Transverse colon (tissue), 4 donors: ENCODE measurements at places on chromosomes 11 and 22. TPM values are rescaled to one million over a fixed set of nuclear protein-coding genes. Genes with fewer than 3 reads are reported as not detected.

DNA sequence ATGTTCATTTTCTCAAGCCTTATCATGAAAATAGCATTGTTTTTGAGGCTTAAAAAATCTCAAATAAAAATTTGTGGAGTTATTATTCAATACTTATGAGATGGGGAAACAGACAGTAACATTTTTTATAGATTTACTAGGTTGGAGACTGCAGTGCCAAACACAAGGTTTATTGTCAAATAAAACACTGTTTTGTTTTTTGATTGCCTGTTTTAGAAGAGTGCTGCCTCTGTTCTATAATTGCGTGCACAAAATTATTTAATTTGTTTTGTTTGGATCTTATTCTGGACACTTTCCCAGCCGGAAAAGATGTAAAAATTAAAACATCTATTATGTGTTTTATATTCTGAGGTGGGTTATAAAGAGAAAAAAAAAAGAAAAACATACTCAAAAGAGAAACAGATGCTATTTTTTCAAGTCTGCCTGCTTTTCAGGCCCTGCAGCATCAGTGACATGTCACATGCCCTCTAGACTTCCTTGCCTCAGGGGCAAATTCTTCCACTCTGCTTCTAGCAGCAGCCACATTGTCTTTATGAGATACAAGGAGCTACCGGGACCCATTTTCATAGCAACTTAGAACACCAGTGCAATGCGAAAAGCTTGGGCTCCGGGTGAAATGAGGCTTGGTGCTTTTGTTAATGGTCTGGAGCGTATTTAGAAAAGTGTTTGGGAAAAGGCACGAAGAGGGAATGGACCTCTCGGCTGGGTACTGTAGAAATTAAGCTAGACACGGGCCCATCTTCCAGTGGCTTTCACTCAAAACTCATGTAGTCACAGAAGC lies 77.5 kb downstream of the EFCAB6 start:
- H3K4me3 ChIP-seq: no peak overlapping the region
- H3K4me1 ChIP-seq: no peaks in the 10 kb centered on the region
- no peak overlapping the region for H3K27ac ChIP-seq
- no peaks in the 10 kb centered on the region for H3K36me3 ChIP-seq
- DNase-seq: no peak
- H3K27me3 ChIP-seq: peaks cover 4% of the 10 kb centered on the region

Gene OR5AP2
- total RNA-seq: not detected

- no peaks in the 10 kb centered on the region for H3K27me3 ChIP-seq
- no peak overlapping the region for H3K4me3 ChIP-seq
- no peak overlapping the region for H3K27ac ChIP-seq
- no peaks in the 10 kb centered on the region for H3K36me3 ChIP-seq
- no peaks in the 10 kb centered on the region for H3K4me1 ChIP-seq
- DNase-seq: no peak
Measured at GRCh38 chr11:127651888-127652221, 651.3 kb upstream of the KIRREL3 start.

Gene OLFML1
- total RNA-seq: 4.8 TPM

DNA sequence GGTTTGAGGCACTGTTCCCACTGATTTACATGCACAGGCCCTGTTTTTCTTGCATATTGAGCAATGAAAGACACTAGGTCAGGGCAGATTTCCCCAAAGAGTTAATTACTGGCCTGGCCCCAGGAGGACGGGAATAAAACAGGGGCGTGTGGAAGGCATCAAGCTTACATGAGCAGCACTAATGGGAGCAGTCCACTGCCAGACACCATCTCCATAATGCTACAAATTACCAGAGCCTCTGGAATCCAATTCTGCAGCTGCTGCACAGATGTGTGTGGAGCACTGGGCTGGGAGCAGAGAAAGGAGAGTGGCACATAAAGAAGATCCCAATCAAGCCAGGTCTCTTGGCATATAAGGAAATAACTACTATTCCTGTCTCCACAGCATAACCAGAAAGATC lies 96.9 kb downstream of the CCDC34 start:
- H3K27ac ChIP-seq: no peak overlapping the region
- H3K27me3 ChIP-seq: no peaks in the 10 kb centered on the region
- no peaks in the 10 kb centered on the region for H3K36me3 ChIP-seq
- no peak overlapping the region for H3K4me3 ChIP-seq
- no peak for DNase-seq
- H3K4me1 ChIP-seq: no peaks in the 10 kb centered on the region

Gene FGF3
- total RNA-seq: not detected

- H3K27ac ChIP-seq: no peak overlapping the region
- no peaks in the 10 kb centered on the region for H3K36me3 ChIP-seq
- no peaks in the 10 kb centered on the region for H3K4me1 ChIP-seq
- no peak for DNase-seq
Measured at GRCh38 chr22:32005453-32005852, 37.6 kb upstream of the SLC5A1 start.

DNA sequence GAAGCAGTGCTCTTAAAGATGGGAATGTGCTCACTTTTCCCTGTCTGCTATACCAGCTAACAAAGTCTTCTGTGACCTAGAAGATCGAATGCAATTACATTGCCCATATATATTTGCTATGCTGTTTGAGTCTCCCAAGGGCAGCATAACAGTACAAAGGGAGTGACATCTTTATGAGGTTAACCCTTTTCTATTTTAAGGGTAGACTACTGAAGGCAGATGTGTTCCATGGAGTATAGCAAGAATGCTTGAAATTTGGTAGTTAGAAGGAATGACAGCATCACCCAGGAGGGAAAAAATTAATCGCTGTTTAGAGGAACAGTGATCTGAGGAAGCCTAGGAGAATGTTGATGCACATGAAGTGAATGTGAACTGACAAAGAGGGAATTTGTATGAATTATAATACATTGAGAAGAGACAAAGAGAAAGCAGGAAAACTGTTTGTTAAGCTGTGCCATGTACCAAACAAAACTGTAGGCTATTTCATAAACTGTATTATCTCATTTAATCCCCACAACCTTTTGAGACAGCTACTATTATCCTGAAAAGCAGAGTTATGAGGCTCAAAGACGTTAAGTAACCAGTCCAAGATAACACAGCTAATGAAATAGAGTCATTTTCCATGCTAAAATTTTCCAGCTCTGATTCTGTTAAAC lies 13.0 kb downstream of the MAML2 start:
- no peaks in the 10 kb centered on the region for H3K36me3 ChIP-seq
- peaks cover 34% of the 10 kb centered on the region for H3K4me1 ChIP-seq
- H3K27me3 ChIP-seq: no peaks in the 10 kb centered on the region
- no peak overlapping the region for H3K27ac ChIP-seq
- H3K4me3 ChIP-seq: no peak overlapping the region

DNA sequence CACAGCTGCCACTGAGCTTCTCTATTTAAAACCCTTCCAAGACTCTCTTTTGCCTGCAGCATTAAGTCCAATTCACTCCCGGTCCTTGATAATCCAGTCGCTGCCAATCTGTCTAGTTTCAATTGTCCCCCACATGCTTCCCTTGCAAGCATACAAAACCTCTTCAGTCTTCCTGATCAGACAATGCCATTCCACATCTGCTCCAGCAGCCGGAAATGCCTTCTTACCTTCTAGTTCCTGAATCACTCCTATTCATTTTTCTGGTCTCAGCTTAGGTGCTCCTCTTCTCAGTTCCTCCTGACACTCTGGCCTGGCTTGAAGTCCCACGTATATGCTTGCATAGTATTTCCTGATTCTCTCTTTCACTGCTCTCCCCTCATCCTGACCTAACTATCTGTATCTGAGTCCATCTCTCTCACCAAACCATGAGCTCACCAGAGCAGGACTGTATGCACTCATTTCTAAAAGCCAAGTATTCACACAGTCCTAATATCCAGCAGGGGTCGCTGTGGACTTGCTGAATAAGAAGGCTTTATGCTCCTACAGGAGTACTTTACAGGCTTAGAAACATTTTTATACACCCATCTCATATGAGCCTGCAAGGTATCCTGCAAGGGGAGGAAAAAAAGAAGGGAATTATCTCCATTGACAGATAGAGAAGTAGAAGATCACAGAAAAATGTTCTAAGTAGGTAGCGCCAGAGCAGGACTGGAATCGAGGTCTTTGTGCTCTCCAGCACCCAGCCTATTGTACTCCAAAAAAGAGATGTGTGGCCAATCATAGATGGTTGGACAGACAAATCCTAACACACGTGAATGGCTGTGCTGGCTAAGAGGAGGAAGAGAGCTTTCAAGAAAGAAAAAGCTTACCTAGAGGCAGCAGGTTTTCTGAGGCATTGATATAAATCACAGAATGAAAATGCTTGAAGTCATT lies 19.2 kb downstream of the XRRA1 start:
- H3K36me3 ChIP-seq: no peaks in the 10 kb centered on the region
- no peak overlapping the region for H3K4me3 ChIP-seq
- H3K27ac ChIP-seq: no peak overlapping the region
- H3K27me3 ChIP-seq: no peaks in the 10 kb centered on the region
- H3K4me1 ChIP-seq: no peaks in the 10 kb centered on the region

DNA sequence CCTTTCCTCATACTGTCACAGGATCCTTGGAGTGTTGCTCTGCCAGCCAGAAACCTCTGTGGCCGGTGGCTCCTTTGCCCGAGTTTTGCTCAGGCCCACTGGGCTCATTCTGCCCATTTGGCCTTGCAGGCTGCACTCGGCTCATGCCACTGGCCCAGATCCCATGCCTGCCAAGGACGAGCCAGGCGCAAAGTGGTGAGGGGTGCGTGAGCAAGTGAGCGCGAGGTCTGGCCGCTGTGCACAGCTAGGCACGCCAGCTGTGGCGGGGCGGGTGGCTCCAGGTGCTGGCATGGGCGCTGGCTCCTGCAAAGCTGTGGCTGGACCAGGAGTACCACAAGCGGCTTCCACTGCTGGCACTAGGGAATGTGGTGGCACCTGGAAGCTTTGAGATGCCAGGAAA lies 2.8 kb upstream of the RNF141 start:
- peaks cover 8% of the 10 kb centered on the region for H3K4me1 ChIP-seq
- no peaks in the 10 kb centered on the region for H3K27me3 ChIP-seq
- no peak overlapping the region for H3K27ac ChIP-seq
- no peak overlapping the region for H3K4me3 ChIP-seq

DNA sequence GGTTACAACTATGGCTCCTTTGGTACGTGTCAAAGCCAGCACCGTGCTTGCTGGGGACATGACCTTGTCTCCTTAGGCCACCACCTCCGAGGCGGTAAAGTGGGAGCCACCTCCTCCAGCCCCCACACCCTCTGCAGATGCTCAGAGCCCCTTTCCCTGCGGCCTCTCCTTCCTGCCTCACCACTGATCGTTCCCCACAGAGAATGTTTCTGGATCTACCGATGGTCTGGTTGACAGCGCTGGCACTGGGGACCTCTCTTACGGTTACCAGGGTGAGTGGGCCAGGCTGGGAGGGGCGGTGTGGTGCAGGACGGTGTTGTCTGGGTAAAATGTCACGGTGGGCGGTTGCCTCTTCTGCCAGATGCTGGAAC lies 8.9 kb downstream of the SIDT2 start:
- peaks cover 23% of the 10 kb centered on the region for H3K36me3 ChIP-seq
- DNase-seq: no peak
- no peaks in the 10 kb centered on the region for H3K27me3 ChIP-seq

DNA sequence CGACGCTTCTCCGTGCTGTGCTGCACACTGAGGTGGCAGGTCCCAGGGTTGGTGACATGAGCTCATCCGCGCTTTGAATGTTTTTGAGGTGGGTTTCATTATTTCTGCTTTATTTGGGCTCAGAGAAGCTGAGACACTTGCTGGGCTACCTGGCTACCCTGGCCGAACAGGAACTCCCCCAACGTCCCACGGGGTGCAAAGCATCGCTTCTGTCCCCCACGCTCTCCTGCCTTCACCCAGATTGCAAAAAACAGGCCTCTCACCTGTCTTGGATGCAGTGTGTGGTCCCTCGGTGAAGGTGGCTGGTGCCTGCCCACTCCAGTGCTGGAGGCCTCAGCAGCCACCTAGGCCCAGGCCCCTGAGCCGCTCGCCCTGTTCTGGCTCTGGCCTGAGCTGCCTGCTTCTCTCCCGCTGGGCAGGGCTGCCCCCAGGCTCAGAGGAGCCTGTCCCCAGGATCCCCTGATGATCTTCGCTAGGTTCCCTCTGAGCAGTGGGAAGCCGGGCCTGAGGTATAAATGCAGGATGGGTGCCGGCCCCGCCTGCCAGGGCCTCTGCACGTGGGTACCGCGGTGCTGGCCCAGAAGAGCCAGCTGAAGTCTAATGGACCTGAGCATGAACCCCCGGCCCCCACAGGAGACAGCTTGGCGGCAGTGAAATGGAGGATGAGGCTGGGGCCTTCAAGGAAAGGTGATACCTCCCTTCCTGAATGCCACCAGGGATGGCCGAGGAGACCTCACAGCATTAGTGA lies 15.8 kb upstream of the MRGPRD start:
- H3K4me1 ChIP-seq: peaks cover 29% of the 10 kb centered on the region
- no peak for DNase-seq

GRCh38 chr22:33167998-33168790 lies 110.0 kb upstream of the SYN3 start:
- no peaks in the 10 kb centered on the region for H3K36me3 ChIP-seq
- H3K4me1 ChIP-seq: no peaks in the 10 kb centered on the region
- H3K27me3 ChIP-seq: no peaks in the 10 kb centered on the region
- DNase-seq: no peak
- H3K4me3 ChIP-seq: no peak overlapping the region

Gene MFRP
- 0.32 TPM for total RNA-seq

DNA sequence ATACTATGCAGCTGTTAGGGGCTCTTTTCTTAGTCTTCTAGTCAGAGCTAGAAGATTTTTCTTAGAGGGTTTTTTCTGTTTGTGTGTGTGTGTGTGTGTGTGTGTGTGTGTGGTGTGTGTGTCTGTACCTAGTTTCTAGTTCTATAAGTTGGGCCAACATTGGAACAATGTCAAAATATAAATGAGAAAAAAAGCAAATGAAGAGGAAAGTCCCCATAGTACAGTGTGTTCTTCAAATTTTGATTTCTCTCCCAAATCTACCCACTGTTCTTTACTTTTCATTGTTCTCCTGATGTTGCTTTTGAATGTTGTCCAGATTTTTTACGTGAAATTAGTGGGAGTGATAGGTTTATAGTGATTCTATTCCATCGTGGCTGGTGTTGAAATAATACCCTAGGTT lies 2153.4 kb upstream of the RAG2 start:
- H3K4me1 ChIP-seq: no peaks in the 10 kb centered on the region
- no peaks in the 10 kb centered on the region for H3K27me3 ChIP-seq
- no peak overlapping the region for H3K4me3 ChIP-seq
- no peak for DNase-seq

DNA sequence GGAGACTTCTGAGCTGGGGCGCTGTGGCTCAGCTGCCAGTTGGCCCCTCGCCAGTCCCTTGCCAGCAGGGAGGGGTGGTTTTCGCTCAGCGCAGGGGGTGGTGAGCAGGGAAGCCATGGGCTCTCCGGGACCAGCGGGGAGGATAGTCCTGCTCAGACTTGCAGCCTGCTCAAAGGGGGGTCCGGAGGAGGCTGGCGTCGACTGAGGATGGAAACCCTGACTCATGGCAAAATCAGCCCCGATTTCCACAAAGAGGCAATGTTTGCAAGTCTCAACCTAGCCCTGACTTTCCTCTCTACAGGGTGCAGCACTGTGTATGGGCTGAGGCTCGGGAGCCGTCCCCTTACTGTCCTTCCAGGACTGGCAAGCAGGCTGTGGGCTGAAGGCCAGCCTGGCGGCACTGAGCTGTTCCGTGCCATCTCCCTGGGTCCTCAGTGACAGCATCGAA lies 35.1 kb downstream of the FBLN1 start:
- H3K4me3 ChIP-seq: no peak overlapping the region
- DNase-seq: peak; percentile 41
- H3K36me3 ChIP-seq: no peaks in the 10 kb centered on the region
- peaks cover 12% of the 10 kb centered on the region for H3K4me1 ChIP-seq

Gene FOSL1
- total RNA-seq: not detected

- no peaks in the 10 kb centered on the region for H3K27me3 ChIP-seq
- no peaks in the 10 kb centered on the region for H3K4me1 ChIP-seq
- no peak overlapping the region for H3K4me3 ChIP-seq
- no peak overlapping the region for H3K27ac ChIP-seq
- no peak for DNase-seq
Measured at GRCh38 chr11:125980436-125980835, 34.6 kb downstream of the VSIG10L2 start.
